CD4-positive, alpha-beta T cell treated with Interleukin-4 for 4 hours (primary cell): ENCODE measurements at places on chromosomes 16 and 17.
A peak's percentile ranks its signal among the peaks of the same experiment; 100 is the strongest.

GRCh38 chr16:90019543-90020259 lies 445 bp upstream of the DBNDD1 start:
- DNase-seq = peak; percentile 20

GRCh38 chr16:57955572-57956188 lies 15.2 kb downstream of the CNGB1 start:
- no peak for DNase-seq

DNA sequence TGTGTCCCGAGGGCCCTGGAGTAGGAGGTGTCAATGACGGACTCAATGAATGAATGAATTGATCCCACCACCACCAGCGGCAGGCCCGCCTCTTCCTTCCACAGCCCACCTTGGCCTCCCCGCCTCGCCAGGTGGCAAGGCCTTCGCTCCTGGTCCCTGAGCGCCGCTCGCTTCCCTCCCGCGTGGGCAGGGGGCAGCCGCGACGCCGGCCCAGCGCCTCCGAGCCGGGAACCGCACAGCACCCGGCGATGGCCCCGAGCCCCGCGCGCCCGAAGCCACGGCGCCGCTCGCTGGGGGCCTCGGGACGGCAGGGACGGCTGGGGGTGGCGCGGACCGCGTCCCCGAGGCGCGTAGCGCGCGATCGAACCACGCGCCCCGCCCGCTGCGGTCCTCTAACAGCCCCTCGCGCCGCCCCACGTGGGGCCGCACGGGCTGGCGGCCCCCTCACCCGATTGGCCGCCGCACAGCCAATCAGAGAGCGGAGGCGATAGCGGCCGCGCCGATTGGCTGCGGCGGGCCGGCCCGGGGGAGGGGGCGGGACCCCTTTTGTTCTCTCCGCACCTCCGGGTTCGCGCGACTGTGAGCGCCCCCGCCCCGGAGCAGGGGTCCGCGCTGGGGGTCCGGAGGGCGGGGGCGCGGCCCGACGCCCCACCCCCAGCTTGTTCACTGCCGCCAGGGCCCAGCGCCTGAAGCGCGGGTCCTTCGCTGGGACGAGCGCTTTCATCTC lies 31.4 kb downstream of the ACTG1 start:
- peak; percentile 44 for DNase-seq

DNA sequence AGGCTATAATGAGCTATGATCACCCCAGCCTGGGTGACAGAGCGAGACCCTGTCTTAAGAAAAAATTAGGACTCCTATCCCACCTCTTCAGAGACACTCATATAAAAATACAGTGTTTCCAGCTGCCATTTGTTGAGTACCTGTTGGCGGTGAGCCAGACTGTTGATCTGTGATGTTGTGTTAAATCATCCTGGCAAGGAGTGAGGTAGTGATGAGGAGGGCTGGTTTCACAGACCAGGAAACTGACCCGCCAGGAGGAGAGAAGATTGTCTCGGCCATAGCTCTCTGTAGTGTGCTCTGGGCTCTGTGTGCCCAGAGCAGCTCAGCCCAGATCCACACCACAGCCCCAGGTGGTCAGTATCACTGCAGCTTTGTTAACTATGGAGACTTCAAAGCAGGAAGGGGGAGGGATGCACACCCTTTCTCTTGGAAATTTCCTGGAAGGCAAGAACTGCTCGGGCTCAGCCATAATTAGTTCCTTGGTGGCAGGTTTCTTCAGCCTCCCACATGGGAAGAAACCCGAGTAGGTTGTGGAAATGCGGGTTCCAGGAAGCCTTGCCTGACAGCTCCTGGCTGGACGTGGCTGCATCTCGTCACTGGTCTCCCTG lies 343.0 kb downstream of the SNX29 start:
- no peak for DNase-seq

DNA sequence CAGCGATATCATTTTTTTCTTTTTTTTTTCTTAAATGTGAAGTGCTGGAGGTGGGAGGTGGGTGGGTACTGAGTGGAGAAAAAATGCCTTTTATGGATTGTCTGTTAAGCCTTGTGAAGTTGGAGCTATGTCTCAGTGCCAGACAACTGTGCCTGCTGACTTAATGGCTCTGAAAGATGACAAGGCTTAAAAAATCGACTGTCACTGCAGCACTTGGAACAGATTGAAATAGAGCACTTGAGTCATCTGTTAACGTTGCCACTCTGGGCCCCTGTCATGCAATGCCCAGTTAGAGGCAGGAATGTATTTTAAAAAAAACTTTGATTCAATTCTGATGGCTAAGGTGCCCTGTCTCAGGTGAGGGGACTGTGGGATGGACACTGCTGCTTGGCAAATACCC lies 108.2 kb upstream of the HS3ST2 start:
- DNase-seq = no peak
